ENCODE measurements at places on chromosomes 3 and 15.

DNA sequence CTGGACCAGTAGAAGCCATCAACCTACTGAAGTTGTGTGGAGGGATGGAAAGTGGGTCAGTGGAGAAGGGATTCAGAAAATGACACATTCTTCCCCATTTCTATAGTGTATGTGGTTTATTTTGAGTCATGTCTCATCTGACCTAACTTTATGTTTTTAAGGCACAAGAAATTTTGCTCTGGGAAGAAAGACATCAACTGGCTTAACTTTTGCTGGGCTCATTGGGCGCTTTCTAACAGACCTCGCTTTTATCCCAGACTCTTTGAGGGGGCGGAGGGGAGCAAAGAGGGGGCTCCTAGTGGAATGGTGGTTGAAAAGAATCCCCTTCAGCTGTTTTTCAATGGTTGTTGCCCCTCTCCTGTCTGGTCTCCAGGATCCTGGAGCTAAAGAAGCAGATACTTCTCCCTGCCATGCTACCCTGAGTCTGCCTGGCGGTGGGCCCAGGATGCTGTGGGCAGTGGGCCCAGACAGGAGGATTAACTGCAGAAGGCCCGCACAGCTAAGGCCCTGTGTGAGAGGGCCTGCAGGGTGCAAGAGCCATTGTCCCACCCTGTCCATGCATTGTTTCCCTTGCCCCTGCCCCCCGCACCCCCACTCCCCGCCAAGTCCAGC is 14.5 kb downstream of the CSRNP1 start:
- DNase-seq = no peak

GRCh38 chr3:10524799-10525301 is 19.5 kb upstream of the ATP2B2 start:
- no peak for DNase-seq

GRCh38 chr15:86541540-86541939 is 461.9 kb downstream of the AGBL1 start:
- DNase-seq = no peak

GRCh38 chr15:85457392-85457968 is 77.1 kb downstream of the AKAP13 start:
- DNase-seq = no peak

DNA sequence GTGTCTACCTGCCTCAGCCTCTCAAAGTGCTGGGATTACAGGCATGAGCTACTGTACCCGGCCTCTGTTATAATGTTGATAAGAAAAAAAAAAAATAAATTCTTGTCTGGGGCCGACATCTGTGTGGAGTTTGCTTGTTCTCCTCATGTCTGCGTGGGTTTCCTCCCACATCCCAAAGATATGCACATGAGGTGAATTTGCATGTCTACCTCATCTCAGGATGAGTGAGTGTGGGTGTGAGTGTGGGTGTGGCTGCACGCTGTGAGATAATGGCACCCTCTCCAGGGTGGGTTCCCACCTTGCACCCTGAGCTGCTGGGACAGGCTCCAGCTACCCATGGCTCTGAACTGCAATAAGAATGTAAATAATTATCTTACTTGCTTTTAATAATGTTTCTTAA is 25.9 kb upstream of the UACA start:
- DNase-seq = peak; percentile 77

- DNase-seq = no peak
These were observed 5.2 kb downstream of the ARPP19 start for GRCh38 chr15:52563501-52564060.

GRCh38 chr3:118833075-118833474 is 201.6 kb downstream of the IGSF11 start:
- DNase-seq = peak; percentile 32

DNA sequence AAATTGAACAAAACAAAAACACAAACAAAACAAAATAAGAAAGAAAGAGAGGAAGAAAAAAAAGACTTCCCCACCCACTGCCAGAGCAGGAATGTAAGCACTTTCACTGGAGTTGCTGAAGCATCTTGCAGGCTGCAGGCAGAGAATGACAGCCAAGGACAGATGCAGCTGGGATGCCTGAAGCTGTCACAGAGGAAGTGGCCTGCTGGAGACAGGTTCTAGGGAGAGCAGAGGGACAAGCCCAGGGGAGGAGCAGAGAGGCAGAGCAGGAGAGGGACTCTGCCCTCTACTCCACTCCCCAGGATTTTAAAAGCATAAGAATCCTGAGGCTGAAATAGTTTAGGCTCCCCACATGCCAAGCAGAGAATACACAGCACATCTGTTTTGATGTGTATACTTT is 326.2 kb downstream of the TUSC7 start:
- no peak for DNase-seq

All from fibroblast of lung (primary cell).